ENCODE measurements at places on chromosomes 7 and 10.
A peak's percentile ranks its signal among the peaks of the same experiment; 100 is the strongest.

DNA sequence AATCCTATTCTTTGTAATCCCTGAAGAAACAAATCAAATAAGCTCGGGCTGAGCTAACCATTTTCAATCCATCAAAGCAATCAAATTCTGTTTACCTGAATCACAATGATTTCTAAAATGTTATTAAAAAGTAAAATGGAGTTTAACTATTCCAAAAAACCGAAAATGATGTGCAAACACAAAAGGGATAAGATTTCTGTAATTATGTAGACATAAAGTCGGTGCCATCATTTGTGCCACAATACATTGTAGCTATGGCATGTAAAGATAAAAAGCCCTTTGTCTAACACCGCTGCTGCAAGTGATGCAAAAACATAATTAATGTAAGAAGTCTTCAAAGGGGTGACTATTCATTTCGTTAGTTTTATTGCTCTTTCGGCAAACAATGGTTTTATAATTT, 125.1 kb upstream of the FAM204A start:
- DNase-seq, result no peak

- no peak for DNase-seq
These were observed 143.1 kb downstream of the WDR37 start for GRCh38 chr10:1199345-1199673.

DNA sequence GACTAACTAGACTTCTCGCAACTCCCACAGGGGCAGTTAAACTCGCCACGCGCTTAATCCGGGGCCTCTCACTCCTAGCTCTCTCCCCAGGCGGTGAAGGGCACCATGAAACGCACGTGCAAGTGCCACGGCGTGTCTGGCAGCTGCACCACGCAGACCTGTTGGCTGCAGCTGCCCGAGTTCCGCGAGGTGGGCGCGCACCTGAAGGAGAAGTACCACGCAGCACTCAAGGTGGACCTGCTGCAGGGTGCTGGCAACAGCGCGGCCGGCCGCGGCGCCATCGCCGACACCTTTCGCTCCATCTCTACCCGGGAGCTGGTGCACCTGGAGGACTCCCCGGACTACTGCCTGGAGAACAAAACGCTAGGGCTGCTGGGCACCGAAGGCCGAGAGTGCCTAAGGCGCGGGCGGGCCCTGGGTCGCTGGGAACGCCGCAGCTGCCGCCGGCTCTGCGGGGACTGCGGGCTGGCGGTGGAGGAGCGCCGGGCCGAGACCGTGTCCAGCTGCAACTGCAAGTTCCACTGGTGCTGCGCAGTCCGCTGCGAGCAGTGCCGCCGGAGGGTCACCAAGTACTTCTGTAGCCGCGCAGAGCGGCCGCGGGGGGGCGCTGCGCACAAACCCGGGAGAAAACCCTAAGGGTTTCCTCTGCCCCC, 19.5 kb downstream of the WNT8B start:
- peak; percentile 87 for DNase-seq

- DNase-seq, result peak; percentile 58
These were observed at the start of gene TMEM178B for GRCh38 chr7:141073641-141074161. Gene TMEM178B (plus strand): TSS chr7:141074064.

GRCh38 chr10:5975641-5976473, 1.5 kb downstream of the IL15RA start:
- DNase-seq, result peak; percentile 78

DNA sequence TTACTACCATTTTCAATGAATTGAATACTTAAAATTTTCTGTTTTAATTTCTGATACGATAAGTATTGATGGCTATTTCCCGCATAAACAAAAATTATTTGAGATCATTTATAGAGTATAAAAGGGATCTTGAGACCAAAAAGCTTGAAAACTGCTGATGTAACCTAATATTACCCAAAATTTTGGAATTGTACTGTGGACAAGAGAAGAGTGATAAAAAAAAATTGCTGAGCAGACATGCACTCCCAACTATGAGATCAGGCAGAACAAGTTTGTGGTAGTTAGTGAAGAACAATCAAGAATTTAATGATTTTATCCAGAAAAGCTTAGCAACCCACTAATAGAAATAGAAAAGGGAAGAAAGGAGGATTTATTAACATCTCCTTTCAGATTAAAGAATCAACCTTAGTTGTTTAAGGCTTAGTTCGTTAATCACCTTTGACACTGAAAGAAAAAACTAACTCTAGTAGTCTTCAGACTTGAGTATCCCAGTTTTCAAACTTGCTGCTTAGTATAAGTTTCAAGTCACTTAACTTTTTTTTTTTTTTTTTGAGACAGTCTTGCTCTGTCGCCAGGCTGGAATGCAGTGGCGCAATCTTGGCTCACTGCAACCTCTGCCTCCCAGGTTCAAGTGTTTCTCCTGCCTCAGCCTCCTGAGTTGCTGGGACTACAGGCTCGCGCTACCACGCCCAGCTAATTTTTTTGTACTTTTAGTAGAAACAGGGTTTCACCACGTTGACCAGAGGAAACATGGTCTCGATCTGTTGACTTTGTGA, 50.6 kb upstream of the ZC3HAV1 start:
- DNase-seq, result no peak

GRCh38 chr10:69324583-69324982, 46.3 kb downstream of the HK1 start:
- no peak for DNase-seq

GRCh38 chr7:135946289-135947055, 30.7 kb downstream of the MTPN start:
- DNase-seq, result no peak

GRCh38 chr10:98030093-98030821, at the start of gene CRTAC1:
Gene CRTAC1 (minus strand): TSS chr10:98030621. CDS start chr10:98030472, 149 bp downstream.
- DNase-seq, result no peak

DNA sequence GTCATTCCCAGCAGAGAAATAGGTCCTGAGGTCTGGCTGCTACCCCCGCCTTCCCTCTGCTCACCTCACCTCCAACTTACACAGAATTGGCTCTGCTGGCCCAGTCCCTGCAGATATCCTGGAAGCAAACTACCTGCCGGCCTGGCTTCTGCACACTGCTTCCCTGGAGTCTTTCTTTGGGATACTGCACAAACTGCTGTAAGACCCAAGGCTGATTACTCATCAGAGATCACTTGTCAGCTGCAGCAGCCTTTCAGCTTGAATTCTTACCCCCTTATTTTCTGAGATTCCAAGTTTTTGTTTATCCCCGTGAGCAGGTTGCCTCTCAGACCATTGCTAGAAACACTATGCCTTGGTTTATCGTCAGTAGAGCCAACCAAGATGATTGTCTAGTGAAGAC, 426.4 kb downstream of the PHTF2 start:
- no peak for DNase-seq

GRCh38 chr10:102718220-102718619, 3.8 kb downstream of the SFXN2 start:
- no peak for DNase-seq

Measured in activated CD8-positive, alpha-beta memory T cell treated with anti-CD3 and anti-CD28 coated beads, Interleukin-2, amount 50 U/mL, for 48 hours (primary cell).